ENCODE measurements at places on chromosomes 13 and 19.

GRCh38 chr13:71214821-71215220, 652.2 kb downstream of the DACH1 start:
- no peak for DNase-seq

GRCh38 chr19:17379221-17379631, 2.1 kb upstream of the PLVAP start:
- DNase-seq = no peak

- no peak for DNase-seq
These were observed 577.9 kb downstream of the LMO7 start for GRCh38 chr13:76214001-76214400.

DNA sequence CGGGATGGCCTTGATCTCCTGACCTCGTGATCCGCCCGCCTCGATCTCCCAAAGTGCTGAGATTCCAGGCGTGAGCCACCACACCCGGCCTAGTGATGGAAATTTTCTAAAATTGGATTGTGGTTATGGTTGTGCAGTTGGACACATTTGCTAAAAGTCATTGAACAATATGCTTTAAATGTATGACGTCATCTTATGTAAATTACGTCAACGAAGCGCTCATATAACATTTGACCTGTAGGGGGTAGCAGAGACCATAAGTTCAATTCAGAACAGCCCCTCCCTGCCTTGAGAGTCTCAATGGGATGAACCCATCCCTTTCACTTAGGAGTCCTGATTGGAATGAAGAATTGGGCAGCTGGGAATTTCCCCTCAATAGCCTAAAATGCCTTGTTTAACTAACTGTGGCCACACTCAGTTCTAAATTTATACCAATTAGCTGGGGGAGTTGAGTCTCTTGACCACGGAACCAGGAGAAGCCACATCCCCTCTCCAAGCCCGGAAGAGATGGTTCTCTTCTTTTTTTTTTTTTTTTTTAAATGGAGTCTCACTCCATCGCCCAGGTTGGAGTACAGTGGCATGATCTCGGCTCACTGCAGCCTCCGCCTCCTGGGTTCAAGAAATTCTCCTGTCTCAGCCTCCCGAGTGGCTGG, 15.2 kb upstream of the TLE6 start:
- peak; percentile 85 for DNase-seq

- no peak for DNase-seq
These were observed 627 bp downstream of the GCDH start for GRCh38 chr19:12891553-12892021.

DNA sequence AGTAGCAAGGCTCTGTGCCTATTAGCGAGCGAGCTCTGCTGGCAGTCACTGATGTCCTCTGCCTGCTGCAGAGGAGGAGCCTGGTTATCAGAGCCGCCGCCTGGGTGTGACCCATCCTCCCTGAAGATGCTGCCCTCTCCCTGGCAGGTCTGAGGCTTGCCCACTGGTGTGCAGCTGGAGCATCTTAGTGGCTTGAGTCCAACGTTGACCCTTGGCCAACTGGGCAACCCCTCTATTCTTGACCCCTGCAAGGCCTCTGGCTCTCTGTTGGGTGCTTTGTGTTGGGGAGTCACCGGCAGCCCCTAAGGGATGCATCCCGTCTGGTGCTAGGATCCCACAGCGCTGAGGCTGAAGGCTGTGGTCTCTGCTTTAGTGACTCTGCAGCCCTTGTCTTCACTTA, 277.9 kb upstream of the SOX1 start:
- DNase-seq = no peak

GRCh38 chr13:27549406-27549981, 70.8 kb downstream of the LNX2 start:
- DNase-seq = no peak

DNA sequence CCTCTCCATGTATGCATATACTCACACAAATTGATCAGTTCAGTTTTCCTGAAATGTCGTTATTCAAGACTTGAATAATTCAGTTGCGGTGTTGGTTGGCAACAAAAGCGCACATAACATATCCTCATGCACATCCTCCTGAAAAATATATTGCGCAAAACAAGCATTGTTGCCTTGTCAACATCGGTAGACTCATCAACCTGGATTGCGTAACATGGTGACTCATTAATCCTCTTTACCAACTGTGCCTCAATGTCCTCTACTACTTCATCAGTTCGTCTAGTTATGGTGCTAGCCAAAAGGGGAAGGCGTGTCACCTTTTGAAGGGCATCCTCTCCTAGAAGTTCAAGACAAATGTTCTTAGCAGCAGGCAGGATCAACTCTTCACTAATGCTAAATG, 357.7 kb downstream of the LMO7 start:
- DNase-seq = peak; percentile 13

DNA sequence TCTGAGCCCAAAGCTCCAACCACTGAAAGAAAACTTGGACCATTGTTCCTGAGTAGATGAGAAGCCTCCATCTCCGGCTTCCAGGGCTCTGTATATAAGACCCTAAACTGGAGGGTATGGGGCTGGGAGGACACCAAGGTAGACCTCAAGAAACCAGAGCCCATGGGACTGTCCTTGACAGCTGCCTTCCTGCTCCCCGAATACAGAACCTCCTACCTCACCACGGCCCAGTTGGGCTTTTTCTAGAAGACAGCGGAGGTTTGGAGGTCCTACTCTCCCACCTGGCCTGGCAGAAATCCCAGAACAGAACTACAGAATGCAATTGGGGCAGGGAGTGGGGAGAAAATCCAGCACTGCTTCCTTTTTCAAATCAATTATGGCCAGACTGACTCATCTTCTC, 177.3 kb upstream of the ZNF507 start:
- DNase-seq = no peak
